ENCODE measurements at places on chromosomes 7 and 10.
A peak's percentile ranks its signal among the peaks of the same experiment; 100 is the strongest.

DNA sequence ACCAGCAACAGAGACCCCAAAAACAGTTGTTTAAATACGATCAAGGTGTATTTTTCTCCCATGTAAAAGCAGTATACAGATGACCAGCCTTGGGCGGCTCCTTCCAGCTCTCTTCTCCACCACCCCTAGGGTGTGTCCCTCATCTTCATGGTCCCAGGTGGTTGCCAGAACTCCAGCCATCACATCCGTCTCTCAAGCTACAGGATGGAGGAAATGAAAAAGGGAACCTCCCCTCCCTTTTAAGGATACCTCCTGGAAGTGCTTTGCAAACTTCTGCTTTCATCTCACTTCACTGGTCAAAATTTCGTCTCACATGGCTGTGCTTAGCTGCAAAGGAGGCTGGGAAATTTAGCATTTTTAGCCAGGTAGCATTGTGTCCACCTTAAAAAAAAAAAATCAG lies 59.3 kb downstream of the C10orf105 start:
- DNase-seq: no peak

GRCh38 chr10:76236356-76236755 lies 804.9 kb downstream of the LRMDA start:
- DNase-seq: no peak

DNA sequence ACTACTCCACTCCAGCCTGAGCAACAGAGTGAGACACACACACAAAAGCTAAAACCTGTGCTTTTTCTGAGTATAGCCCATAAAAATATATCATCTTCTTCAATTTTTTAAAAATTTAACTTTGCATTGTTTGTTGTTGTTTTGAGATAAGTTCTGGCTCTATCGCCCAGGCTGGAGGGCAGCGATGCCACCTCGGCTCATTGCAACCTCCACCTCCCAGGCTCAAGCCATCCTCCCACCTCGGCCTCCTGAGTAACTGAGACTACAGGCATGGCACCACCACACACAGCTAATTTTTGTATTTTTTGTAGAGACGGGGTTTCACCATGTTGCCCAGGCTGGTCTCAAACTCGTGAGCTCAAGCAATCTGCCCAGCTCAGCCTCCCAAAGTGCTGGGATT lies 14.3 kb upstream of the TLX1 start:
- no peak for DNase-seq

DNA sequence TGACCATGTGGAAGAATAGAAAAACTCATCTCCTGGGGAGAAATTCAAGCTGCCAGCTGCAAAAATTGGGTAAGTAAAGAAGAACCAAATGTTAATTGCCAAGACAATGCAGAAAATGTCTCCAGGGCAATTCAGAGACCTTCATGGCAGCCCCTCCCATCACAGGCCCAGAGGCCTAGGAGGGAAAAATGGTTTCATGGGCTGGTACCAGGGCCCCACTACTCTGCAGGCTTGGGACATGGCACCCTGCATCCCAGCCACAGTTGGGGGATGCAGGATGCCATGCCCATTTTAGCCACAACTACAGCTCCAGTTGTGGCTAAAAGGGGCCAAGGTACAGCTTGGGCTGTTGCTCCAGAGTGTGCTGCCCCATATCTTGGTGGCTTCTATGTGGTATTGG lies 20.9 kb upstream of the MKLN1 start:
- no peak for DNase-seq

- DNase-seq: no peak
Observed at GRCh38 chr10:98921316-98921715, 314.3 kb downstream of the HPSE2 start.

- no peak for DNase-seq
Observed at GRCh38 chr7:36278620-36279172, 111.0 kb upstream of the ANLN start.

GRCh38 chr10:132307823-132308586 lies at the start of gene STK32C:
TSS of gene STK32C (minus strand) at chr10:132307950. CDS start at chr10:132307833, 117 bp downstream.
- DNase-seq: peak; percentile 82

DNA sequence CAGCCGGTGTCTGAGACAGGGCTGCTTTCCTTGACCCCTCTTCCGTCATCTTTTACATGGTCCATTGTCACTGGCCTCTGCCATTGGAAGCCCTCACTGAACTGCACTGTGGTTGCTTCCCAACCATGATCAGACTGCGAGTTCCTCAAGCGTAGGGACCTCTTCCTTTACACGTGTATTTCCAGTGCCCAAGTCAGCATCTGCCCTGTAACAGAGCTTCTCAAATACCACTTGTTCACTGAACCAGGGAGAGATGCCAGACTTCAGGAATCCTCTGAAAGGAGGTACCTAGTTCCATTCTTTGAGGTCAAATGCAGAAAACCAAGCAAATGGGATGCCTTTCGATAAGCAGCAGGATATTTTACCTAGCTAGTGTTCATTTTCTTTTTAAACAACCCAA lies 145.1 kb downstream of the NRP1 start:
- no peak for DNase-seq

- no peak for DNase-seq
Observed at GRCh38 chr7:20804345-20804744, 17.7 kb upstream of the SP8 start.

DNA sequence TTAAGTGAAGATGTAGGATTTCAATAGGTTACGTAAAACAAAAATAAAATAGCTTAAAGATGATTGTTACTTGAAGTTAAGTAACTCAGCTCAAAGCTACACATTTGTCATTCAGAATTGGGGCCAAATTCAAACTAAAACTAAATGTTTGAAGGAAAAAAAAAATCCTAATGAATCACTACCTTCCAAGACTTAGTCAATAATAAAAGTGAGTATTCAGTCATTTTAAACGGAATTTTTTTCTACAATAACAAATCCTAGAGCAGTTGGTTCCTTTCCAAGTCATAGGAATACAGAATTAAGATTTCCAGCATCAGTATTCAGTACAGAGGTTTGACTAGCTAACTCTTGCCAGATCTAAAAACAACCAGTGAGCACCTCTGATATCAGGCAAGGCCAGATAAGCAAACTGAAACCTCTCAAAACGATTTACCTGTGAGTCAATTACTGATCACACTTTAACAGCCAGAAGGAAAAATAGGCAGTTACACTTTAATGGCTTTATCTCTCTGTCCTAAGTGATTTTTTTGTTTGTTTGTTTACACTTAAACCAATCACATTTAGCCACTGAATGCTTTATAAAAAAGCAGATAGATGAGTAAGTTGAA lies 669.8 kb upstream of the ANKRD30A start:
- no peak for DNase-seq

DNA sequence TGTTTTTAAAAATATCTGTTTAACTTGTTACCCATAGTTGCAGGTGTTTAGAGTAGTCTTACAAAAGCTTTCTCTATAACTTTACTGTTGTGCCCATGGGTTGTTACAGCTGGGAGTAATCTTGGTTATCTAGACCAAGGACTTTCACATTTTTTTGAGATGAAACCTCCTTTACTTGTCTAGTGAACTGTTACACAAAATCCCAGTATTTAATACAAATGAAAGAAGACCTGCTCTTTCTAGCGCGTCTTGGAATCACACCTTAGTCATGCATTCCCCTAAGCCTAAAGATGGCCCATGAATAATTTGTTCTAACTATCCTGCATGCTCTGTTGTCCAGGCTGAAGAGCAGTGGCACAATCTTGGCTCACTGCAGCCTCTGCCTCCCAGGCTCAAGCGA lies 38.0 kb downstream of the CSGALNACT2 start:
- no peak for DNase-seq

DNA sequence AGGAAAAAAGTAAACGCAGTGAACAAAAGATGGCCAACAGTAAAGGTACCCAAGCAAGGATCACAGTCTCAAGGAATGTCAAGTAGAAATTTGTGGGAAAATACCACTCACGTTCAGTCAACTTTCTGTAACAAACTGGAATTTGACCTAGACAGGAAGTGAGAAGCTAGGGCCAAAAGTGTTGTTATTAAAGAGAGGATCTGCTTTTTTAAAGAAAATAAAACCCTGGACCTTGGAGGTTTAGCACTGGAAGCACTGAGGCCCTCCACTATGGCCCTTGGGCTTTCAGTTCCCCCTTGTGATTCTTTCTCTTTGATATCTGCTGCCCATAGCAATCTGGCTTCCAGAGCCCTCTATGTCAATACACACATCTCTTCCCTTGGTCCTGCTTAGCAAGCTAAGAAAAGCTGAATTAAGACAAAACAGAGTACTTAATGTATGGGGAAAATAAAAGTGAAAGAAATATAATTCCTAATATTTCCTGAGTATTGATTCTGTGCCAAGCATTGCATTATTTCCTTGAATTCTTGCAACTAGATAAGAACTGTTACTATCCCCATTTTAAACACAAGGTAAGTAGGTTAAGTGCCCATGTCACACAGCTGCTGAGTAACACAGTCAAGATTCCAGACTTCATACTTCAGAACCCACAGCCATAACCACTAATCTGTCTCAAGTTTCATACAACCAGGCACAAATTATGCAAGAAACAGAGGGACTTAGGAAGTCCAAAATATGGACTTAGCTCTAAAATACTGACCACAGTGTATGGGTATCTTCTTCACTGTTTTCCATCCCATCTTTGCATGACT lies 2.6 kb upstream of the ZNF438 start:
- no peak for DNase-seq

- DNase-seq: no peak
Observed at GRCh38 chr10:75150656-75151055, 39.2 kb downstream of the SAMD8 start.

GRCh38 chr10:1376384-1376945 lies 320.3 kb downstream of the WDR37 start:
- DNase-seq: no peak

GRCh38 chr7:13411151-13411550 lies 578.3 kb downstream of the ETV1 start:
- DNase-seq: no peak

DNA sequence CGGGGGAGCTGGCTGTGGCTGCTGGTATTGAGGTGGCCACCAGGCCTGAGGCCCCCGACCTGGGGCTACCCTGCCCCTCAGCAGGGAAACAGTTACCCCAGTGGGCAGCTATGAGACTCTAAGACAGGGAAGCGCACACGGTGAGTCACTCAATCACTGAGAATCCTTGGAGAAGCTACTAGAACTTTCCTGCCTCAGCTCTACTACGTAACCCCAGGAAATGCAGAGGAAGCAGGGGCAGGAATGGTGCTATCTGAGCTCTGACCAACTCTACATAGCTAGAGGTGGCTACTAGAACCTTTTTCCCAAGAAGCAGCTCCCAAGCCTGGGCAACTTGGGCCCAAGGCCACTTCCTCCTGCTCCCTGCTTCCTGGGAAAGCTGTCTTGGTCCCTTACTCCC lies 11.8 kb downstream of the DNAJB12 start:
- no peak for DNase-seq

- DNase-seq: no peak
Observed at GRCh38 chr7:83178066-83178465, 15.4 kb upstream of the PCLO start.

- DNase-seq: no peak
Observed at GRCh38 chr7:158549616-158550393, 37.8 kb downstream of the PTPRN2 start.

DNA sequence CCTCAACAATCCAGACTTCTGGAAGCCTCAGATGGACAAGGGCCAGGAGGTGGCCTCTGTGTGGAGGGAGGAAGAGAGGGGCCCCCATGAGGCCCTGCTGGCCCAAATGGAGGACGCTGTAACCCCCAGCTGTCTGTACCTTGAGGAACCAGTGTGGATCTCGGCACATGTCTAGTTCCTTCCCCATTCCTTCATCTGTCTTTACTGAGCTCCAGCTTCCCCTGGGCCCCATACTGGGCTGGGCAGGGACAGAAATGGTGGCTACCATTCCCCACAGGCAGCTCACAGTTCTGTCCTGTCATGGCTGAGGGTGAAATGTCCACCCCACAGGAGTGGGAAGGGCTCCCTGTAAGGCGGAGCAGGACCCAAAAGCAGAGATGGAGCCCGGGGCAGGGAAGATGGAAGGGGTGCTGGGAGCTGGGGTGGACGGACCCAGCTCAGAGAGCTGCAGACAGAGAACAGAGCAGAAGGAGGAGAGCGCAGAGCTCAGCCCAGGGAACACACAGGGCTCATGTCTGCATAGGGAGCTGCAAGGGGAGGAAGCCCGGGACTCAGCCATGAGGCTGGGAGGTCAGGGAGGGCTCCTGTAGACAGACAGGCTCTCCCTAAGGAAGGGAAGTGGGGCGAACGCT lies 22.8 kb downstream of the ANTXRL start:
- DNase-seq: no peak

- no peak for DNase-seq
Observed at GRCh38 chr10:112213836-112214235, 30.3 kb upstream of the GPAM start.

- no peak for DNase-seq
Observed at GRCh38 chr10:113026679-113027078, 76.6 kb downstream of the TCF7L2 start.

DNA sequence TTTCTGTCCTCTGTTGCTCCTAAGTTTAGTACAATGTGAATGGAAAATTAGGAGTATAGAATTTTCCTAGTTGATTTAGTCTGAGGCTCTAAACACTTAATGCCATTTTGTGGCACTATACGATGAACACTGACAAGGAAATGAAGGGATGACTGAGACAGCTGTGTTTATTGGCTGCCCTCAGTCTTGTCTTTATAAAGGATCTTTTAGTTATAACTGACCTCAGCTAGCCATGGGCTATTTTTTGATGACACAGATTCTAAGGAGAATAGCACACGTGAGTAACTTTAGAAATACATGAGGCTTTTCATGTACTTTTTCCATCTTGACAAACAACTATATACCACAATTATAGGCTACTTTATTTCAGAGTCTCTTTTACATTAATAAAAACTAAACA lies 113.7 kb downstream of the PRKG1 start:
- no peak for DNase-seq

GRCh38 chr7:27210441-27211083 lies 10.7 kb upstream of the HOXA13 start:
- no peak for DNase-seq

- DNase-seq: no peak
Observed at GRCh38 chr7:151918510-151918843, 37.8 kb upstream of the GALNTL5 start.

- DNase-seq: no peak
Observed at GRCh38 chr7:142412551-142413193, 154.8 kb upstream of the PRSS58 start.

DNA sequence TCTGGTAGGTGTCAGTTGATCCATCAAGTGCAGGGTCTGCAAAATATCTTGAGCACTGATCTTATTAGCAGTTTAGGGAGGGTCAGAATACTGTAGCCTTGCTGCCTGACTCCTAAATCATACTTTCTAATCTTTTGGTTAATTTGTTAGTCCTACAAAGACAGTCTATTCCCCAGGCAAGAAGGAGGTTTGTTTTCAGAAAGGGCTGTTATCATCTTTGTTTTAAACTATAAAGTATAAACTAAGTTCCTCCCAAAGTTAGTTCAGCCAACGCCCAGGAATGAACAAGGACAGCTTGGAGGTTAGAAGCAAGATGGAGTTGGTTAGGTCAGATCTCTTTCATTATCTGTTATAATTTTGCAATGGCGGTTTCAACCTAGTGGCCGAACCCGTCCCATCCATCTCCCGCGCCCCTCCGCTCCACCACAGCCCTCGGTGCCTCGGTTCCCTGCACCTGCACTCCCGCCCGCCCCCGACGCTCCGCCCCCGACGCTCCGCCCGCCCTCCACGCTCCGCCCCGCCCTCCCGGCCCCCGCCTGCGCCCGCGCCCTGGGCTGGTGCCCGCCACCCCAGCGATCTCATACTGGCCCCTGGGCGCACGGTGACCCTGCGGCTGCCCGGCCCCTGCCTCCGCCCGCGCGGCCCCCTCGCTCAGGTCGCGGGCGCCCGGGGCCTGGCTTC lies at the start of gene ADCK2:
Gene ADCK2, plus strand, starts transcription at position 564 of the 681 bp plus-strand sequence. CDS start 386 bp downstream, outside the sequence.
- DNase-seq: no peak
